ENCODE measurements at places on chromosomes 3 and 15. TPM values are rescaled to one million over a fixed set of nuclear protein-coding genes. Genes with fewer than 3 reads are reported as not detected.

- H3K27ac ChIP-seq = no peak overlapping the region
- H3K36me3 ChIP-seq = no peaks in the 10 kb centered on the region
- H3K27me3 ChIP-seq = no peaks in the 10 kb centered on the region
- no peak for DNase-seq
- H3K4me1 ChIP-seq = no peaks in the 10 kb centered on the region
These were observed 121.3 kb downstream of the CHST2 start for GRCh38 chr3:143240886-143241285.

- peaks cover 47% of the 10 kb centered on the region for H3K4me1 ChIP-seq
- H3K36me3 ChIP-seq = peaks cover 4% of the 10 kb centered on the region
- H3K4me3 ChIP-seq = no peak overlapping the region
- H3K27me3 ChIP-seq = no peaks in the 10 kb centered on the region
- DNase-seq = no peak
These were observed 1.9 kb downstream of the DLG1 start for GRCh38 chr3:197296545-197296944.

Gene WDR73
- 42.5 TPM for total RNA-seq

- H3K4me1 ChIP-seq = no peaks in the 10 kb centered on the region
- H3K4me3 ChIP-seq = no peak overlapping the region
- DNase-seq = no peak
- H3K36me3 ChIP-seq = no peaks in the 10 kb centered on the region
- no peak overlapping the region for H3K27ac ChIP-seq
- no peaks in the 10 kb centered on the region for H3K27me3 ChIP-seq
These were observed 7.4 kb upstream of the CCDC33 start for GRCh38 chr15:74228723-74229081.

DNA sequence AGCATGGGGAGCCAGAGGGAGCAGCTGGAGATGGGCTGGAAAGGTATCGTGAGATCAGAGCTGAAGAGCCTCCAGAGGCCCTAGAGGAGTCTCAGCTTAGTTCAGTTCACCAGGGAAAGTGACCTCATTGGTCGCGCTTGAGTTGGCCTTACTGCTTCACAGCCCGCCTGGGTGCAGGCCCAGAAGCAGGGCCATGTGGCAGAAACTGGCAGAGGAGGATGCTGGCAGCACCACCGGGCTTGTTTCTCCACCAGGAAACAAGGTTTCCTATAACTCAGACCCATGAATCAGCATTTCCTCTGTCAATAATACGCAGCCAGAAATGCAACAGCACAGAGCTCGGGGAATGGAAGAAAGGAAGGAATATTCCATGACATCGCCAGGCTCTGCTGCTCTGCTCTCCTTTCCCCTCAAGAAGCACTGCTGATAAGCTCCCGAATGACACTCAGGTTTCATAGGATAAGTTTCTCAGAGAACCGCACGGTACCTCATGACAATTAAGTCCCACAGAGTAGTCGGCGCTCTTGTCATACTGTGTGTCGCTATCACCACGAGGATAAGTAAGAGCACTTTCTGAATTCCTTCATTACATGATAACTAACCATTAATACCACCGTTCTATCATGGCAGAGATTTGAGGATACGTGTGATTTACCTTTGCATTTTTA is 147.1 kb upstream of the LPP start:
- no peaks in the 10 kb centered on the region for H3K36me3 ChIP-seq
- DNase-seq = no peak
- H3K4me3 ChIP-seq = no peak overlapping the region
- no peak overlapping the region for H3K27ac ChIP-seq
- peaks cover 6% of the 10 kb centered on the region for H3K4me1 ChIP-seq

Gene SPINK8
- not detected for total RNA-seq

All from CD4-positive, alpha-beta memory T cell (primary cell).